ENCODE measurements at places on chromosomes 7 and 10.

DNA sequence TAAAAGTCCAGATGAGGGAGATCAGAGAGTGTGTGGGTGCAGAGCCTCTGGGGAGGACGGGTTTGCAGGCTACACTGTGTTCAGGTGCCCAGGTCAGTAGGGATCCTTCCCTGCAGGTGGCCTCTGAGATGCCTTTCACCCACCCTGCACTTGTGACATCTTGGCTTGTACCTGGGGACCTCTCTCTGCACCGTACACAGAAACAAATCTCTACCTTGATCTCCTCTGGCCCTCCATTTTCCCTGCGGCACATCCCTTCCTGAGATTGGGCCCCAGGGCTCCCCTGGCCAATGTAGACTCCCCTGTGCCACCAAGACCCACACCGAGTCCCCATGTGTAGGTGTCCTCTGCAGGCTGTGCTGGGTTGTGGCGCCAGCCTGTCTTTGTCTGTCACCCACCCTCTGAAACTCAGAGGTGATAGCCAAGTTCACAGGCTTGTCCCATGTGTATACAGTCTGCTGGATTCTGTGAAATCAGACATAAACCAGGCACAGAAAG lies 140.6 kb downstream of the PTPN20 start:
- peak; percentile 5 for ATAC-seq

- no peak for ATAC-seq
Measured at GRCh38 chr10:97752956-97753355, 16.0 kb downstream of the ZFYVE27 start.

DNA sequence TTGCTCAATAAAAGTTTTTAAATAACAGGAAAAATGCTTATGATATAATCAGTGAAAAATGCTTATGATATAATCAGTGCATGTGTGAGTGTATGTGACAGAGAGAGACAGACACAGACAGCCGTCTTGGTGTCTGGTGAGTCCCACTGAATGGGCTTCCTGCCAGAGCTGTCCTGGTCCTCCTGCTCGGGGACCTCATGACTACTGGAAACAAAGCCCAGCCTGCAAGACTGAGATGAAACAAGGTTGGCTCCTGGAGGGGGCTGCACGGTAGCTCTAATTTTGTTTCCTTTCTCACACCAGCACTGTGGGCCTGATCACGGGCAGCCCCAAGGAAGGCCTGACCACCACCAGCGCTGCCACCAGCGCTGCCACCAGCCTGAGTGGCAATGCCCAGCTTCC lies 57.3 kb downstream of the NRP1 start:
- ATAC-seq, result no peak

GRCh38 chr10:70774810-70775678 lies 10.1 kb downstream of the TBATA start:
- ATAC-seq, result no peak

- no peak for ATAC-seq
Measured at GRCh38 chr7:110317541-110318265, 773.2 kb upstream of the LRRN3 start.

DNA sequence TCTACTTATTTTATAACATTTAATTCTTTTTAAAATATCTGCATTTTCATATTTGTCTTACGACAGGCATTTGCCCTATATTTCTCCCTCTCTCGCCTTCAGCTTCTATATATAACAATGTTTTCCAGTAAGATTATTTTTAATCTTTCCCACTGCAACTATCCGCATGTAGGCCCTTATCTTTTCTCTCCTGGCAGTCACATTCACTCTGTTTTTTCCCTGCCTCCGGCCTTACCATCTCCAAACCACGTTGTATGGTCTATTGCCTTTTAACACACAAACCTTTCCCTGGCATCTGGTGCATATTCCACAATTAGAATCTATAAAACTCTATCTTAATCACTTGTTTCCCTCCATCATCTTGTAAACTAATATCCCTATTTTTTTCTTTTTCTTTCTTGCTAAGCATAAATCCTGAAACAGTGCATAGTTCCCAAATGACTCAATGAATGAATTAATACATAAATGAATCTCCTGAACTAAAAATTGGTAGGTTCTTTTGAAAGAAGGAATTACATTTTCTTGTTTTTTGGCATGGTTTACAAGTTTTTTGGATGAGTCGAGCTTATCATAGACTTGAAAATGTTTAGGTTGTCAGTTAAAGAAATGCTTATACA lies 173.2 kb downstream of the SEMA3A start:
- ATAC-seq, result no peak

- no peak for ATAC-seq
Measured at GRCh38 chr7:79880312-79880711, 254.3 kb upstream of the GNAI1 start.

DNA sequence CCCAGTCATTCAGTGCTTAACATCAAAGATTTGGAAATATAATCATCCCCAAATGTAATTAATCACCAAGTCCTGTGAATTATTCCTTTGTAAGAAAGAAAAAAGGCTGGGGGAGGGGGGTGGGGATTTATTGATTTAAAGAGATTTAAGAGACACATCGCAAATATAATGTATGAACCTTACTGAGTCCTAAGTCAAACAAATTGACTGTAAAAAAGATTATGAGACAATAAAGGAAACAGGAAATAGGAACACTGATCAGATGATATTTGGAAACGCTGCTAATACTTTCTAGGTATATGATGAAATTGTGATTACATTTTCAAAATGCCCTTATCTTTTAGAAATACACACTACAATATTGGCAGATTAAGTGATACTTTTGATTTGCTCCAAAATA lies 92.5 kb downstream of the ATE1 start:
- ATAC-seq, result no peak

- no peak for ATAC-seq
Measured at GRCh38 chr7:134925766-134926165, 60.5 kb upstream of the AGBL3 start.

All from stimulated activated memory B cell treated with anti-CD40 and anti-IgM and Interleukin-4, amounts not matched to agents 10 μg/mL and 1 μg/mL and 100 μg/mL, for 72 hours (primary cell).